ENCODE measurements at places on chromosomes 2 and 18.

DNA sequence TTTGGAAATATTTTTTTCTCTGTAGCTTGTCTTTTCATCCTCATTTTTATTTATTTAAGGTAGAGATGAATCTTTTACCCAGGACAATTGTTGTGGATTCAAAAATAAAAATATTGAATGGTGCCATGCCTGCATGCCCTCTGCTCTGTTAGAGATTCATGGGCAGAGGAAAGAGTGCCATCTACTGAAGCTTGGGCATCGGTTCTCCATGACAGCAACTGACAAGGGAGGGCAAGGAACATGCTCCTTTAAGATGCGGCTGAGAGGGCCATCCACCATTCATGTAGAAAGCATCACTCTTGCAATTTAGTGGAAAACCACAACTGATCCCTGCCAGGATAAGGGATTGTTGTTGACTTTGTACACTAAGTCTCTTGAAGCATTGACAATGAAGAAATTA is 79.9 kb downstream of the PARD3B start:
- no peak for DNase-seq

GRCh38 chr2:147763861-147764260 is 81.0 kb upstream of the ACVR2A start:
- no peak for DNase-seq

GRCh38 chr2:53473775-53474311 is 293.8 kb upstream of the CHAC2 start:
- DNase-seq: no peak

GRCh38 chr2:151020411-151020810 is 241.3 kb downstream of the RBM43 start:
- DNase-seq: no peak

DNA sequence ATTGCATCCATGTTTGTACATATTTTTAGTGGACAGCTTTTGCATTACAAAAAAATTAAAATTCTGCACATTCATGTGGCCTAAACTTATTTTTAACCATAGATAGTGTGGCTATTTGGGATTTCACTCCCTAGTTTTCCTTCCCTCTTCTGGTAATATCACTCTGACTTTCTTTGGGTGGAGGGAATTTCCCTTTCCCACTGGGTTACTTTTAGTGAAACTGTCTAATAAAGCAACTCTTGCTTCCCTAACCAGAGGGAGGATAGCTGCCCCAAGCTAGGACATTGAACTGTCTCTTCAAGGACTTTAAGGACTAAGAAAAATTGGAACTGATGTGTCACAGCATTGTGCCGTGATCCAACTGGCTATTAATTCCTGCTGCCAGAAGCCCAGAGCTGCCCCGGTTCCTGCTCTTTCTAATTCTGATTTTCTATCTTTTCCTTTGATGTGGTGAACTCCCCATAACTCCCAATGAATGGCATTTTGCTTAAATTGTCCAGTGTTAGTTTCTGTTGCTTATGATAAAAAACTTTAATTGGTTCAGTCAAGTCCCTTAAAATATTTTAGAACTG is 20.0 kb upstream of the EFR3B start:
- DNase-seq: no peak
